Neural progenitor cell (in vitro differentiated cells): ENCODE measurements at places on chromosomes 7 and 10.

- no peak overlapping the region for H3K4me3 ChIP-seq
- H3K36me3 ChIP-seq: no peaks in the 10 kb centered on the region
- DNase-seq: no peak
- no peaks in the 10 kb centered on the region for H3K4me1 ChIP-seq
These were observed 14.1 kb upstream of the PPA1 start for GRCh38 chr10:70247360-70247759.

GRCh38 chr10:97643441-97643985 lies 3.0 kb downstream of the PI4K2A start:
- no peak for DNase-seq
- no peaks in the 10 kb centered on the region for H3K36me3 ChIP-seq
- H3K4me3 ChIP-seq: no peak overlapping the region
- H3K27me3 ChIP-seq: no peaks in the 10 kb centered on the region
- peaks cover 19% of the 10 kb centered on the region for H3K4me1 ChIP-seq
- H3K27ac ChIP-seq: no peak overlapping the region

- no peaks in the 10 kb centered on the region for H3K27me3 ChIP-seq
- H3K4me3 ChIP-seq: no peak overlapping the region
- H3K4me1 ChIP-seq: no peaks in the 10 kb centered on the region
- no peak for DNase-seq
- no peak overlapping the region for H3K27ac ChIP-seq
These were observed 117.3 kb downstream of the THSD7A start for GRCh38 chr7:11714676-11715075.

- no peaks in the 10 kb centered on the region for H3K36me3 ChIP-seq
- H3K4me3 ChIP-seq: no peak overlapping the region
- no peaks in the 10 kb centered on the region for H3K27me3 ChIP-seq
- no peak for DNase-seq
These were observed 256.8 kb downstream of the ELFN1 start for GRCh38 chr7:1926908-1927306.

GRCh38 chr10:71209731-71210541 lies 2.4 kb upstream of the UNC5B start:
- no peaks in the 10 kb centered on the region for H3K36me3 ChIP-seq
- no peak for DNase-seq
- peaks cover 37% of the 10 kb centered on the region for H3K4me1 ChIP-seq
- H3K4me3 ChIP-seq: no peak overlapping the region
